ENCODE measurements at places on chromosomes 4 and X. TPM values are rescaled to one million over a fixed set of nuclear protein-coding genes. Genes with fewer than 3 reads are reported as not detected.

DNA sequence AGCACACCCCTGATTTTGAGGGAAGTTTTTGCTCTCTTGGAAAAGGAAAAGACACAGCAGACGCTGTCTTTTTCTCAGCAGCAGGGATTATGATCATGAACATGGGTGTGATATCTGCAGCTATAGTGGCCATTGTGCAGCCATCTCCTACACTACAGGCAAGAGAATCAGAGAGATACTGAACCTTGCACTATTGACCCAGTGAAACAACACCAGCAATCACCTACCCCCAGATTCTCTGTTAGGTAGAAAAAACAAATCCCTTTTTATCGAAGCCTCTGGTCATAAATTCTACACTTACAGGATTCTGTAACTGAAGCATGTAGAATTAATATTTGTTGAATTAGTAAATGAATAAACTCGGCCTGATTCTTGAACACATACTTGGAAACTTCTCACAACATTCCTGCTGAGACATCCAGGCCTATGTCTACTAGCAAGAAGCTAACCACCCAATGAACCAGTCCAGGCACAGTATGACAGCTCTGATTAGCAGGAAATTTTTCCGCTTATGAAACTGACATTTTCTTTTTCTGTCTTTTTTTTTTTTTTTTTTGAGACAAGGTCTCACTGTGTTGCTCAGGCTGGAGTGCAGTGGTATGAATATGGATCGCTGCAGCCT lies 5.0 kb upstream of the AFAP1 start:
- no peak for DNase-seq

DNA sequence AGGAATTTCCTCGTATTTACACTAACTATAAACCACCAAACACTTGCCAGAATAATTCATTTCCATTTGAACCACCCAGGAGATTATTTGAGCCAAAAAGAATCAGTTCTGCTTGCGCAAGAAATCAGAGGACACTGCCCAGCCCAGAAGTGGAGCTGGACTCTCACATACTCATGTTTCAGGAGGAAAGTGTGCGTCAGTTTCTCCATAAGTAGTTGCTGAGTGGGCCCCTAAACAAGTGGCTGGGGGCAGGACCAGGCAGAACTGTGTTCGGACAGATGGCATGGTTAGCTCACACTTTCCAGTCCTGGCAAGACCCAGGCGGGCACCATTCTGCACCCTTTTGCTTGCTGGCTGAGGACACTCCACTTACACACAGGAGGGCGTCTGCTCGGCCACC lies 38.8 kb downstream of the BTC start:
- no peak for DNase-seq

Gene APBB2
- total RNA-seq: 8.6 TPM

- peak; percentile 50 for DNase-seq
Measured at GRCh38 chrX:120213438-120214265, 37.0 kb upstream of the ZBTB33 start.

- DNase-seq: no peak
Measured at GRCh38 chrX:9071031-9071650, 37.2 kb upstream of the FAM9B start.

DNA sequence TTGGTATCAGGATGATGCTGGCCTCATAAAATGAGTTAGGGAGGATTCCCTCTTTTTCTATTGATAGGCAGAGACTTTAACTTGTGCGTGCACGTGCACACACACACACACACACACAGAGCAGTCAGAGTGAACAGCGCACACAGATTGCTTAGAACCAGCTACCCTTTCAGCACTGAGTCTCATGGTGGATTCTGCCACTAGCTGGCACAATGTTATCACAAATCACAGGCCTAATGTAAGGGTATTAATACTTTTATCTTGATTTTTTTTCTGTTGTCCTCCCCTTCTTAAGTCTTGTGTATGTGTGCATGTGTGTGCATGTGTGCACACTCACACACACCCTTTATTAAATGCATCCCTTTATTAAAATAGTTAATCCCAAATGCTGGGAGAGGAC lies 53.2 kb downstream of the HADH start:
- DNase-seq: no peak

Gene MANBA
- total RNA-seq: 14.8 TPM

DNA sequence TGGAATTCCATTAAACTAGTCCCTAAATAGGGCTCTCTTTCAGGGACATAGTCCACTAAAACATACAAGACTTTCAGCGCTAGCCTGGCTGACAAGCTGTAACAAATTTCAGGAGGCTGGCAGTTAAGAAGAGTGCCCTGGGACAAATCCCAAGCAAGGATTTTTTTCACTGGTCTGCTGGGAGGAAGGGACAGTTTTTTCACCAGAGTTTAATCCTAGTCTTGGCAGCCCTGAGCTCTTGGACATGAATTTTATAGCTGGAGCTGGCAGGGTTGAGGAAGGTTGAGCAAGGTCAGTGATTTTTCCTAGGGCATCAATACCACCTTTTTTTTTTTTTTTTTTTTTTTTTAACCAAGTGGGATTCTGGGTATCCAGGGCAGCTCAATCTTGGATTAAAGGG lies 184.4 kb downstream of the SH2D1A start:
- DNase-seq: no peak

Gene MSX1
- total RNA-seq: not detected

DNA sequence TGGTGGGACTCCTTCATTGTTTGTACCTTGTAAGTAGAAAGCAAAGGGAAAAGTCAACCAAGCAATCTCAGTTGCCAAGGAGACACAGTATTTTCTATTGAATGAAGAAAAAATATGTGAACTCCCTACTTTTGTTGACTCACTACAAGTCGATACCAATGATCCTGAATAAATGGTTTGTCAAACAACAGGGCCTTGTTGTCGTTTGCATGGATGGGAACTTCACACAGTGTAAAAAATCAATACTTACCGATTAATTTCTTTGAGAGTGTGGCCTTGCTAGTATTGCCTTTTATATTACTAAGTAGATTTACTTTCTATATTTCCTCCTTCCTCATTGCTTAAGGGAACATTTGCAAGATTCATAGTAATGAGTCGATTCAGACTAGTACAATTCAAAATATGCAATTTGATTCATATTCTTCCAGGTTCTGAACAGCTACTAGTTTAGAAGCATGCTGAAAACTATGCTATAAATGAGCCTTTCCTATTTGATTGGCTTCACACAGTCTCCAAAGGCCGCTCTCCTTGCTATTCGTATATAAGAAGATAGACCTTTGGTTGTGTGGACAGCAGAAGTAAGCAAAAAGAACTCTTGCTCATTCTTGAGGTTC lies 108.0 kb downstream of the ZNF330 start:
- no peak for DNase-seq

GRCh38 chr4:13783800-13784411 lies 156.4 kb upstream of the BOD1L1 start:
- DNase-seq: no peak

DNA sequence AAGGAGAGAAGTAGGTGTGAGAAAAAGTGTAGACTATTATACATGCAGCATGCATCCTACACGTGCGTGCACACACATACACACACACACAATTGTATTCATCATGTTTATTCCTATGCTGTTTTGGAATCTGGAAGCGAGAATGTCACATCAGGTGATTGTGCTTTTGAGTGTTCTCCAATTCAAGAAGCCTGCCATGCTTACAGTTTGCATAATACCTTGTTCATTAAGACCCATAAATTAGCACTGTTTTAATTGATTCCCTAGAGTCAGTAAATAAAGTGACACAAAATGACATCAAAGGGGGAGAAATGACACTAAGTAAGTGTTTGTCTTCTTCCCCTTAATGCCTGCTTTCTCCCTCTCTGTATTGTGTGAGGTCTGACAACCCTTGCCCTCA lies 336.1 kb upstream of the IGFBP7 start:
- no peak for DNase-seq

DNA sequence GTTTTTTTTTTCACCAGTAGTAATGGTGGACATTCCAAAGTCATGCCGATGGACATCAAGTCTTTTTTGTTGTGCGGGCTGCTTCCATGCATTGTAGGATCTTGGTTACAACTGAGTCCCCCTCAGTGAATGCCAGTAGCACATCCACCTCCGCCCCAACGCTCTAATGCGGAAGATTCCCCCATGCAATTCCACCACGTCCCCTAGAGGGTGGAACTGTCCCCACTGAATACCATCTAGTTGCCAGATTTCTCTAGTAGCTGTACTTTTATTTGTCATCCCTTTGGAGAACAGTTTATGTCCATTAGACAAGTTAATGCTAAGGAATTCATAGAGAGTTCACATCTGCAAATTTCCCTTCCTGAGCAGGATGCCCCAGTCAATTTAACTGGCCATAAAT lies 6.7 kb downstream of the SHISA3 start:
- no peak for DNase-seq

Measured in activated T-cell treated with anti-CD3 and anti-CD28 coated beads, Interleukin-2, amount 50 U/mL, for 72 hours (primary cell).